ENCODE measurements at places on chromosomes 5 and 9.

- DNase-seq: no peak
These were observed 228.7 kb downstream of the SLIT3 start for GRCh38 chr5:169072233-169072632.

DNA sequence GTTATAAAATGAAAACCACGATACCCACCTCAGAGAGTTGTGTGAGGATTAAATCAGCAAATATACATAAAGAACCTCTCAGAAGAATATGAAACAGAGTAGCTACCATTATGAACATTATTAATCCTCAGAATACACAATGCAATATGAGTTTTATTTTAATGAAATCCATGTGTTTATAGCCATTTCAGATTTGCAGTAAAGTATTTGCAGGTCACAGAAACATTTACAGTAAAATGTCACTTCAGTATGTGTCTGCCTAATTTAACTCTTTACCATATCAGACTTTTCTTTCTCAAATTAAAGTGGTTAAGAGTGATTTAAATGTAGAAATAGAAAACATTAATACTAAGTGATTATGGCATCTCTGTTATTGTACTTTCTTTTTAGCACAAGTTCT, 365.2 kb upstream of the MPDZ start:
- no peak for DNase-seq

GRCh38 chr9:18184401-18184800, 289.6 kb upstream of the ADAMTSL1 start:
- DNase-seq: no peak

- DNase-seq: no peak
These were observed 6.1 kb upstream of the DMRT3 start for GRCh38 chr9:970151-970996.

DNA sequence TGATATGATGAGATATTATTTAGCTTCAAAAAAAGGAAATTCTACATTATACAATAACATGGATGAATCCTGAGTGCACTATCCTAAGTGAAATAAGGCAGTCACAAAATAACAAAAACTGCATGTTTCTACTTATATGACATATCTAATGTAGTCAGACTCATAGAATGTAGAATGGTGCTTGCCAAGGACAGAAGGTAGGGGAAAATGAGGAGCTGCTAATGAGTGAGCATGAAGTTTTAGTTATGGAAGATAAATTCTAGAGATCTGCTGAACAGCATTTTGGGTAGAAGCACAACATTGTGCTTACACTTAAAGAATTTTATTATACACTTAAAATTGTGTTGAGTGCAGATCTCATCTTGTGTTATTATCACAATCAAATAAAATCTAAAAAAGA, 812.4 kb downstream of the KCTD16 start:
- no peak for DNase-seq

DNA sequence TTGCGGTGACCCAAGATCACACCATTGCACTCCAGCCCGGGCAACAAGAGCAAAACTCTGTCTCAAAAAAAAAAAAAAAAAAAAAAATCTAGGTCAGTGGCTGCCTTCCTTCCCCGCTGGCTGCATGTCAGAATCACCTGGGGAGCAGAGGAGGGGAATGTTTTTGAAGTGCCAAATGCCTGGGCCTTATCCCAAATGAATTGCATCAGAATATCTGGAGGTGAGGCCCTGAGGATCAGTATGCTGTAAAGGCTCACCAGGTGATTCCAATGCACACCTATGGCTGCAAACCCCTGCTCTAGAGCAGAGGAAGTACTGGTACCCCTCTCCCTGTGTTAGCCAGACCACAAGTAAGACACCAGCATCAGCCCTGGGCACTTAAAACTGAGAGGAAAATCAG, 44.7 kb upstream of the GABRP start:
- no peak for DNase-seq
